ENCODE measurements at places on chromosomes 16 and 17.

DNA sequence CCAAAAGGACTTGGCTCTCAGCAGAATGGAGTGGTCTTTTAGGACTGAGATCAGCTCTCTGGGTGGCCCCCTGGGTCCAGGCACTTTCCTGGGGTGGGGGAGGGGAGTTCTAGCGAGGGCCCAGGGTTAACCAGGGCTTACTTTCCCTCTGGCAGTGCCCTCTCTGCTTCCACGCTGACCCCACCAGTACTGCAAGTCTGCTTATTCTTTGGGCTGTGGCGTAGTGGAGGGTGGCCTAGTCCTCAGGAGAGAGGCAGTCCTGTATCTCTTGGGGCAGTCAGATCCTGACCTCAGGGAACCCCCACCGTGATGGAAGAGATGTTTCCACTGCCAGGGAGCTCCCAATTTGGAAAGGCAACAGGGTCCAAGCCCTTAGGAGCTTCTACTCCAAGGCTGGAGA lies 79.4 kb downstream of the CCDC182 start:
- DNase-seq: no peak

GRCh38 chr16:78654929-78655328 lies 555.5 kb downstream of the WWOX start:
- no peak for DNase-seq

GRCh38 chr17:521561-522325 lies 169.1 kb upstream of the RPH3AL start:
- no peak for DNase-seq

- DNase-seq: no peak
Measured at GRCh38 chr16:75372236-75372856, 61.0 kb downstream of the CFDP1 start.

GRCh38 chr17:17680477-17681186 lies 626 bp upstream of the RAI1 start:
- DNase-seq: no peak

- no peak for DNase-seq
Measured at GRCh38 chr17:46121165-46121764, 72.0 kb downstream of the KANSL1 start.

DNA sequence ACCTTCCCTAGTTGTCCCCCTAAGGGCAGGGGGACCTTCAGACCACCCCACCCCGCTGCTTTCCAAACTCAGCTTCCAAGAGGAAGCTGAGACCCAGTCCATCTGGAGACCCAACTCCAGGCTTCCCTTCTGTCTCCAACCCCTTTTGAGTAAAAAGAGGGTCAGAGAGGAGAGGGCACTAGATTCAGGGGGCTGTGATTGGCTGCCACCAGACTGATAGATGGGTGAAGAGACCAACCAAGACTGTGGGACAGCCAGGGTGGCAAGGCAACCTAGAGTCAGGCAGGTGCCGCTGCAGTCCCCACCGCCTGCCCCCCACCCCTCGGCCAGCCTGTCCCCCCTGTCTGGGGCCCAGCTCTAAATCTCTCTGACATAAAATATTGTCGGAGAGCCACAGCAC lies 92.5 kb downstream of the SDK2 start:
- DNase-seq: no peak

- DNase-seq: no peak
Measured at GRCh38 chr17:73640691-73641090, 3.6 kb downstream of the SDK2 start.

DNA sequence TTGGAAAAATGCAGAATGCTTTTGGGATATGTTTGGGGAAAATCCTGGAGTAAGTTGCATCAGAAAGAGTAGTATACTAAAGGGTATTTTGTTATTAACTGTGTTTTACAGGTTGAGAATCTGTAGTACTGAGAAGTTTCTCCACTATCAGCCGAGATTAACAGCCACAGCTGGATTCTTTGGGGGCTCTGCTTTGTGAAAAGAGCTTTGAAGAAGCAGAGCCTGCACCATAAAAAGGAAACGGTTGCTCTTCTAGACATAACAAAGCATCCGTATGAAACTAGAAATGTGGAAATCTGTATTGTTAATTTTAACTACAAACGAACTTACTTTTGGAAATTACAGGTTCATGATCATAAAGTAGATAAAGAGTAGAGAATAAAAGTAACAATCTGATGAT lies 5.3 kb downstream of the NLK start:
- no peak for DNase-seq

GRCh38 chr17:56679115-56679776 lies 85.7 kb downstream of the NOG start:
- DNase-seq: peak; percentile 32

DNA sequence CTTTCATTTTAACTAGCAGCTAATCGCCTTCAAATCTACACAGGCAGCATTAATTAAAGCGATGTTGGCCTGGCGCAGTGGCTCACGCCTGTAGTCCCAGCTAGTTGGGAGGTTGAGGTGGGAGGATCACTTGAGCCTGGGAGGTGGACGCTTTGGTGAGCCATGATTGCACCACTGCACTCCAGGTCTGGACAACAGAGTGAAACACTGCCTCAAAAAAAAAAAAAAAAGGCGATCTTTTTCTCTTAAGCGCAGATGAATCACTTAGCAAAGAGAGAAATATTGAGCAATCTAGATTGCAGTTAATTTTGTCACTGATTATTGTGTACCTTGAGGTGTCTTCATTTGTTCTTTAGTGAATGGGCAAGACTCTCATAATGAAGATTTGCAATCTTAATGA lies 12.4 kb downstream of the SNTB2 start:
- no peak for DNase-seq

DNA sequence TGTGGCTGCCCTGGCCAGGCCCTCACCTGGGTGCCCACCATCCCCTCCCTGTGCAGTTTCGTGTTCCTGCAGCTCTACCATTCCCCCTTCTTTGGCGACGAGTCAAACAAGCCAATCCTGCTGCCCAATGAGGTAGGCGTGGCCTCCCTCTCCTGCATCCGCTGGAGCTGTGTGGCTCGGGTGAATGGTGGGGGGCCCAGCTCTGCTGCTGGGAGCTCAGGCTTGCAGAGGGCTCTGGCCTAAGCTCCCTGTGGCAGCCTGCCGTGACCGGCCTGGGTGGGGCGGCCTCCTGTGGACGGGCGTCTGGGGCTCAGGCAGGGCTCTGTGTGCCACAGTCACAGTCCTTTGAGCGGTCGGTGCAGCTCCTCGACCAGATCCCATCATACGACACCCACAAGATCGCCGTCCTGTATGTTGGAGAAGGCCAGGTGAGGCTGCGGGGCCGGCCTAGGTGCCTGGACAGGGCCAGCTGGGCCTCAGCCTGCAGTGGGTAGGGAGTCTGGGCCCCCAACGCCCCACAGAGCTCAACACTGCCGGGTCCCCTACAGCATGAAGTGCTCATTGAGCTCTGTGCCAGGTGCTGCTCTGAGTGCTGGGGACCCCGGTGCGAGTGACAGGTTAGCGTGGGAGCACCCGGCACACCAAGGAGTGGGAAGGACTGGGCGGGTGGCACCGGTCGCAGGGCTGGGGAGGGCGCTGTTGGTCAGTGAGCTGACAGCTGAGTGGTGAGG lies 37.3 kb downstream of the TSC2 start:
- no peak for DNase-seq

Data from activated CD4-positive, alpha-beta T cell treated with anti-CD3 and anti-CD28 coated beads, Interleukin-2, Interleukin-4, amounts not matched to agents 100 ng/mL and 50 ng/mL, durations not matched to agents 16 hours and 8 hours (primary cell).